CD4-positive, alpha-beta T cell (primary cell): ENCODE measurements at places on chromosomes 5 and 9. TPM values are rescaled to one million over a fixed set of nuclear protein-coding genes. Genes with fewer than 3 reads are reported as not detected.

DNA sequence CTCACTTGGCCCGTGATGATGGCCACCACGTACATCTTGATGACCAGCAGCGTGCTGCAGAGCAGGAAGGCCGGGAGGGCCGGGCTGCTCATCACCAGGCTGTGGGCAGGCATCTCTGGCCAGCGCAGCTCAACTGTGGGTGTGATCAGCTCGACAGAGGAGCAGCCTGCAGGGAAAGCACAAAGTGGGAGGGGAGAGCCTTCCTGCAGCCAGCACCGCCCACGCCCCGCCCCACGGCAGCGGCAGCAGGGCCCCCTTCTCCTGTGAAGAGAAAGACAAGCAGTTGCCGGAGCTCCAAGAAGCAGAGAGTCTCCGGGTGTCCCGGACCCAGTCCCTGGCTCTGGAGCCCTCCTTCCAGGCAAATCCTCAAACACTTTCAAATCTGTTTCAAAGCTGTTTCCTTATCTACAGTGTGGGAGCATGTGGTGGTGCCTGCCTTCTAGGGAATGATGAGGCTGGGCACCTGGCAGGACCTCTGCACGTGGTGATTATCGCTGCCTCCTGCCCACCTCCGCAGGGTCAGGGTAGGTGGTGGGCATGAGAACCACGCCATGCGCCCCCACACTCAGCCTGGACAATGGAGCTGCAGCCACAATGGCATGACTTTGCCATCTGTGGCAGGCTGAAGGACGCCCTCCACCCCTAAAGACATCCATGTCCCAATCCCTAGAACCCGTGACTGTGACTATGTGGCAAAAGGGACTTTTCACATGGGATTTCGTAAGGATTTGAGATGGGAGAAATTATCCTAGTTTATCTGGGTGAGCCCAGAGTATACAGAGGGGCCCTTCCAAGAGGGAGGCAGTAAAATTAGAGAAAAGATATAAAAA is at the start of gene PTGES:
Gene PTGES (minus strand): TSS at position 143 of the 830 bp plus-strand sequence. CDS start 30 bp downstream, at position 113.
- H3K4me1 ChIP-seq, result peaks cover 23% of the 10 kb centered on the region
- no peak within 1 kb of the TSS for H3K4me3 ChIP-seq
- H3K27ac ChIP-seq, result no peak within 1 kb of the TSS
- H3K36me3 ChIP-seq, result no peaks in the 10 kb centered on the region
- peaks cover 3% of the 10 kb centered on the region for H3K27me3 ChIP-seq

- no peaks in the 10 kb centered on the region for H3K27me3 ChIP-seq
- no peak overlapping the region for H3K4me3 ChIP-seq
- DNase-seq, result no peak
- H3K36me3 ChIP-seq, result no peaks in the 10 kb centered on the region
- no peaks in the 10 kb centered on the region for H3K4me1 ChIP-seq
These were observed 48.6 kb downstream of the CYSTM1 start for GRCh38 chr5:140223567-140223966.

GRCh38 chr5:1335540-1336095 is 9.3 kb downstream of the CLPTM1L start:
- no peak for DNase-seq
- H3K4me3 ChIP-seq, result no peak overlapping the region
- no peaks in the 10 kb centered on the region for H3K27me3 ChIP-seq
- H3K4me1 ChIP-seq, result peaks cover 19% of the 10 kb centered on the region
- no peak overlapping the region for H3K27ac ChIP-seq
- peaks cover 93% of the 10 kb centered on the region for H3K36me3 ChIP-seq

GRCh38 chr5:111681414-111682120 is 75.4 kb downstream of the NREP start:
- H3K27ac ChIP-seq, result no peak overlapping the region
- no peaks in the 10 kb centered on the region for H3K4me1 ChIP-seq
- no peaks in the 10 kb centered on the region for H3K27me3 ChIP-seq
- no peak overlapping the region for H3K4me3 ChIP-seq

DNA sequence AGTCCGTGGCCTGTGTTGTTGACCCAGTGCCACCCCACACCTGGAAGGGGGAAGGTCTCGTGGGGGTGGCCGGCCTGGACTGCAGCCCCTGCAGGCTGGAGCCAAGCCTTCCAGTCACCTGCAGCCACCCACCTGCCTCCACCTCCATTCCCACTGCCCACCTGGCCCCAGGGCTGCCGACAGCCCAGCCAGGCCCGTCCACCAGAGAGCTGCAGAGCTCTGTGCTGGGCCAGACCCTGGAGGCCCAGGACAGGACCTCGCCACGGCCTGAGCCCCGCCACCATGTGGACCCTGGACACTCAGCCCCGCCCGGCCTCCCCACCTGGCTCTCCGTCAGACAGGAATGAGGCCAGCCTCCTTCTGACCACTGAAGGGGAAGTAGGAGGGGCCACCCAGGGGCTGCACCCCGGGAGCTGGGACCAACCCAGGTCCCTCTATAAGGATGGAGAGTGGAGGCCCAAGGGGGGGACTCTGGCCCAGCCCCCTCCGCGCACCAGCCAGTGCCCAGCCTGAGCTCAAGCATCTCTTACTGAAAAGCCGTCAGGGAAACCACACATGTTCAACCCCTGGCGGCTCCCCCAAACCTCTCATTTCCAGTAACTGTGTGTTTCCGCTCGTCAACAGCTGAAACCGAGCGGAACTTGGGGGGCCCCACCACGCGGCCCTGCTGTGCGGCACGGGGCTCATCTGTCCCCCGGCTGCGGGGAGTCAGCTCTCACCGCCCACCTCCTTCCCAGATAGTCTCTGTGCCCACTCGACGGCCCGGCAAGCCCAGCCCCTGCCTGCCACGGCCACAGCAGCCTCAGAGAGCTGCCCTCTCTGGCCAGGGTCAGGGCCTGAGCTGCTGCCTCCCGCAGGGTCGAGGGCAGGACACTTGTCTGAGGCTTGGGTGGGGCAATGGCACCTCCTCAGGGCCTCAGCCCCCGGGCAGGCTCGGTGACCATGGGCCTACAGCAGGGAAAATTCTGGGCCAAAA is 12.8 kb downstream of the NOTCH1 start:
- H3K36me3 ChIP-seq, result peaks cover 9% of the 10 kb centered on the region
- peaks cover 95% of the 10 kb centered on the region for H3K4me1 ChIP-seq

DNA sequence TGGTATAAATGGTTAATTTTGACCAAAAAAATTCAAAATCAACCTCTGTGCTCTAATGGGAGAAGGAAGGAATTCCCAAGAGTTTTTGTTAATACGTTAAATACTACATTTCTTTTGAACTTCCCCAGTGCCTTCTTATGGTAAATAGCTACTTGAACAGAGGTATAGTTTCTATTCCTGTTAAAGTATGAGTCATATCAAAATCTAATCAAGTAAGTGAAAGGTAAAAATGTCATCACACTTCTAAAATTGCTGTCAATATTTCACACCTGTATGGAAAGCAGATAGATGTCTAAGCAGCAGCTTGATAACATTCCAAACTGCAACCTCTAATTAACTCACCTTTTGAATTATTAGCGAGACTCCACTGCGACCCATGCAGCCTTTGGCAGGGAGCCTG is 214.1 kb upstream of the MEF2C start:
- no peak overlapping the region for H3K4me3 ChIP-seq
- no peaks in the 10 kb centered on the region for H3K4me1 ChIP-seq
- no peaks in the 10 kb centered on the region for H3K36me3 ChIP-seq
- no peak overlapping the region for H3K27ac ChIP-seq
- no peaks in the 10 kb centered on the region for H3K27me3 ChIP-seq
- no peak for DNase-seq

DNA sequence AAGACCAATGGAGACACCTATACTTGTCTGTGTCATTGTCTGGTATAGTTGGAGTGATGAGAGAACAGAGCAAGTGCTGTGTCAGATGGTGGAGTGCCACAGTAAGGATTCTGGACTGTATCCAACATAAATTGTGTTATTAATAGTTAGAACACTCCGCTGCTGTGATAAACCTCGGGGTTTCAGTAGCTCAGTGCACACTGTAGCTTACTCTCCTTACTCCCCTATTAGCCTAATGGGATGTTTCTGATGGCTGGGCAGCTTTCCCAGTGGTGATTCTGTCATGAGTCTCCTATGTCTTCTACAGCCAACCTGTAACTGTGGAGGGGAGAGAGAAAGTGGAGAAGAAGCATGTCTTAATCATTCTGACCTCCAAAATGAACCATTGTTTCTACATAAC is 127.6 kb upstream of the PTCH1 start:
- no peak overlapping the region for H3K27ac ChIP-seq
- no peaks in the 10 kb centered on the region for H3K36me3 ChIP-seq
- no peaks in the 10 kb centered on the region for H3K27me3 ChIP-seq
- no peak overlapping the region for H3K4me3 ChIP-seq

DNA sequence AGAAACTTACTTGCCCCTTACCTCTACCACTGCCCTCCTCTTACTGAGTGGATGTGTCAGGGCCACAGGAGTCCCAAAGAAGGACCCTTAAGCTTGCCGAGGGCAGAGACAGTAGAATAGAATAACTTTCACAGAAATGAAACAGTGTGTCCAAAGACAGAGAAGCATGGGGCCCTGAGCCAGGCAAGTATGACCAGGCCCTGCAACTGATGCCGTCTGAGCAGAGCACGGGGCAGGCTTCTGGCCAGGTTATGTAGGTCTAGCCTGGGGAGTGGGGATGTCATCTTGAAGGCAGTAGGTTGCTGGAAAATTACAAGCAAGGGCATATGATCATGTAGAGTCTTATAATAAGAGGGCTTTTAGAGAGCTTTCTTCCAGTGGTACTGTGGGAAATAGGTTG is 415.4 kb downstream of the KDM4C start:
- no peak overlapping the region for H3K27ac ChIP-seq
- H3K36me3 ChIP-seq, result peaks cover 66% of the 10 kb centered on the region
- H3K4me1 ChIP-seq, result no peaks in the 10 kb centered on the region
- no peak overlapping the region for H3K4me3 ChIP-seq
- no peak for DNase-seq

- no peak overlapping the region for H3K27ac ChIP-seq
- no peaks in the 10 kb centered on the region for H3K4me1 ChIP-seq
- H3K27me3 ChIP-seq, result peaks cover 11% of the 10 kb centered on the region
- DNase-seq, result no peak
- H3K4me3 ChIP-seq, result no peak overlapping the region
These were observed 6.3 kb upstream of the SLC25A48 start for GRCh38 chr5:135827965-135828781.

- no peaks in the 10 kb centered on the region for H3K36me3 ChIP-seq
- H3K27ac ChIP-seq, result no peak overlapping the region
- no peak for DNase-seq
- no peaks in the 10 kb centered on the region for H3K27me3 ChIP-seq
- H3K4me1 ChIP-seq, result no peaks in the 10 kb centered on the region
- no peak overlapping the region for H3K4me3 ChIP-seq
These were observed 11.1 kb upstream of the LHFPL2 start for GRCh38 chr5:78659714-78660113.

- H3K36me3 ChIP-seq, result no peaks in the 10 kb centered on the region
- no peaks in the 10 kb centered on the region for H3K4me1 ChIP-seq
- H3K27me3 ChIP-seq, result no peaks in the 10 kb centered on the region
- no peak for DNase-seq
- H3K4me3 ChIP-seq, result no peak overlapping the region
These were observed 118.8 kb upstream of the VLDLR start for GRCh38 chr9:2502760-2503159.

GRCh38 chr9:90165281-90165680 is 477.3 kb downstream of the DIRAS2 start:
- no peak overlapping the region for H3K27ac ChIP-seq
- H3K36me3 ChIP-seq, result no peaks in the 10 kb centered on the region
- DNase-seq, result no peak
- no peak overlapping the region for H3K4me3 ChIP-seq

GRCh38 chr9:4305065-4305985 is 5.5 kb upstream of the GLIS3 start:
- H3K27me3 ChIP-seq, result peaks cover 6% of the 10 kb centered on the region
- H3K27ac ChIP-seq, result no peak overlapping the region
- H3K4me1 ChIP-seq, result no peaks in the 10 kb centered on the region
- H3K4me3 ChIP-seq, result no peak overlapping the region
- DNase-seq, result no peak

DNA sequence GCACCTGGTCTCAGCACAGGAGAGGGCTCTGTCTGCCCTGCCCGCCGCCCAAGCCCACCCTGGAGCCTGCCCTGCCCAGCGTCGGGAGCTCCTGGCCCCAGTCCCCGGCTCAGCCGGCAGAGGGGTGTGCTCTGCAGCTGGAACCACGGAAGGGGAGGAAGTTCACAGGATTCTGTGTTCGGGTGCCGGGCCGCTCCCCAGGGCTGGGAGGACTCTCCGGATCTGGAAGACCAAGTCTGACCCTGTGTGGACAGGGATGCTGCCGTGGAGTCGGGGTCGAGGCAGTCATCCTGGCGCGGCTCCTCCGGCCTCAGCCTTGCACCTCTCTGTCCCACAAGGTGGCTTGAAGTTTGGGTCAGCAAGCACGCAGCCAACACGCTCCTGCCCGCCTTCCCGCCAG is 78.6 kb downstream of the KCNT1 start:
- H3K27ac ChIP-seq, result no peak overlapping the region
- no peaks in the 10 kb centered on the region for H3K4me1 ChIP-seq
- no peaks in the 10 kb centered on the region for H3K36me3 ChIP-seq
- no peaks in the 10 kb centered on the region for H3K27me3 ChIP-seq

- H3K4me3 ChIP-seq, result no peak overlapping the region
- H3K36me3 ChIP-seq, result peaks cover 73% of the 10 kb centered on the region
- H3K4me1 ChIP-seq, result no peaks in the 10 kb centered on the region
- H3K27ac ChIP-seq, result no peak overlapping the region
These were observed 33.0 kb upstream of the CTNNAL1 start for GRCh38 chr9:109046346-109046745.

- no peaks in the 10 kb centered on the region for H3K4me1 ChIP-seq
- H3K27me3 ChIP-seq, result no peaks in the 10 kb centered on the region
- DNase-seq, result no peak
- no peak overlapping the region for H3K4me3 ChIP-seq
These were observed 57.0 kb downstream of the TRPC7 start for GRCh38 chr5:136308212-136308795.

TYRP1 gene
- total RNA-seq, result not detected

CATSPER3 gene
- total RNA-seq, result 0.56 TPM

CDK7 gene
- total RNA-seq, result 30.1 TPM

ANKRD18B gene
- total RNA-seq, result not detected
